ENCODE measurements at places on chromosomes 6 and 20.
A peak's percentile ranks its signal among the peaks of the same experiment; 100 is the strongest.

GRCh38 chr6:12457094-12457493 lies 166.9 kb downstream of the EDN1 start:
- DNase-seq = no peak

- peak; percentile 69 for DNase-seq
Observed at GRCh38 chr6:1406306-1407072, 17.1 kb downstream of the FOXF2 start.

DNA sequence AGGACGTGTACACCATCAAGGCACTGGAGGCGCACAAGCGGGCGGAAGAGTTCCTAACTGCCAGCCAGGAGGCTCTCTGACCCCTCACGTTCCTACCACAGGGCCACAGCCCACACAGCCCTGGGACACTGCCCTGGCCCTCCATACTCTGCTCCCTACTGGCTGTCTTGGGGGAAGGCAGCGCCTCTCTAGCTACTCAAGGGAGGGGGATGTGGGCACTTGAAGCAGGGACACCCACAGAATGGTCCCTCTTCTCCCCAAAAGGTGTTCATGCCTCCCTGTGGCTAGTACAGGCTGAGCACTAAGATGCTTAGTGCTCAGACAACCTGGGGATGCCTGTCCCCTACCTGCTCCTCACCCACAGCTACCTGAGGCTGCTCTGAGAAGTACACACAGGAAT lies 2.5 kb downstream of the MEA1 start:
- DNase-seq = no peak

- DNase-seq = peak; percentile 76
Observed at GRCh38 chr6:108589244-108589791, 28.6 kb downstream of the FOXO3 start.

GRCh38 chr6:33912195-33912594 lies 108.4 kb upstream of the MLN start:
- DNase-seq = no peak

DNA sequence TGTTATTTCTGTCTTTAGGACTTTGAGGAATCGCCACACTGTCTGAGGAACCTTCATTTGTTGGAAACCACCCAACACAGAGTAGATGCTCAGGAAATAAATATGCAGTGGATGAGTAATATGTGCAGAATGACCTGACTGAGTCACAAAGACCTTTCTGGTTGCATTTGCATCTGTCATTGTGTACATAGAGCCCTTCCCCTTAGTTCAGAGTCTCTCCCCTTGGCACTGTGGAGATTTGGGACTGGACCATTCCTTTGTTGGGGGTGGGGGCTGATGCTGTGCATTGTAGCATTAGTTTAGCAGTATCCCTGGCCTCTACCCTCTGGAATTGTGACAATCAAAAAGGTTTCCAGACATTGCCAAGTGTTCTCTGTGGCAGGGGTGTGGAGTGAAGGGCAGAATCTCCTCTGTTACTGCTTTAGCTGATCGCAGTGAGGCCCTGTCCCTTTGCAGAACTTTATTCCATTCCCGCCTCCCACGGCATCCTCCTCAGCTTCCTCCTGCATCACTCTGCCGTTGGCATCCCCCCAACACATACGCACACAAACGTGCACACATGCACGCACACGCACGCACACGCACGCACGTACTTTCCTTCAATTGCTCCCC lies 64.5 kb downstream of the EYA2 start:
- DNase-seq = peak; percentile 89

- DNase-seq = no peak
Observed at GRCh38 chr20:36010825-36011224, 42.4 kb downstream of the CNBD2 start.

GRCh38 chr6:21733311-21733710 lies 139.8 kb downstream of the SOX4 start:
- no peak for DNase-seq

GRCh38 chr6:153001767-153002612 lies 519 bp downstream of the MTRF1L start:
- DNase-seq = no peak

- no peak for DNase-seq
Observed at GRCh38 chr6:44869321-44869897, 458.7 kb upstream of the RUNX2 start.

DNA sequence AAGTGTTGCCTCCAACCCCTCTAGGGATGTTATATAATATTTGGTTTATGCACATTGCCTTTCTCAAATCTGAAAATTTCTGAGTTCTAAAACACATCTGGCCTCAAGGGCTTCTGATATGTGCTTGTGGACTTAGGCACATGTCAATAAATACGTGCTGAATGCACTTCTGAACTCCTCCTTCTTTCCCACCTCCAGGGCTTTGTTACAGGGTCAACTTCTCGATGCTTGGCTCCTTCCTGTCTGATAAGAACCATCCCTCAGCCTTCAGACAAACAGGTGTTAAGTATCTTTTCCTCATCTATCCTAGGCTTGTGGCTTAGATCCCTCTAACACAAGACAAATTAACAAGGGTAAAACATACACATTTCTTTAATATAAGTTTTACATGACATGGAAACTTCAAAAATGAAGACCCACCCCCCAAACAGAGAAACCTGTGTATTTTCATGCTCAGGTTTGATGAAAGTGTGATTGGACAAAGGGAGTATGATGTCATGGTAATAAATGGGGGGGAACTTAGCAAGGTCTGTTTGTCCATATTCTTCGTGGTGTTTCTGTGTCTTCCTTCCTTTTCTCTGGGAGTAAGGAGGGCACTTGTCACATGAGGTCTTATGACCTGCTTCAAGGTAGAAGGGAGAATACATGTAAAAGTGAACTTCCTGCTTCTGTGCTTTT lies 326.9 kb downstream of the CD83 start:
- no peak for DNase-seq

DNA sequence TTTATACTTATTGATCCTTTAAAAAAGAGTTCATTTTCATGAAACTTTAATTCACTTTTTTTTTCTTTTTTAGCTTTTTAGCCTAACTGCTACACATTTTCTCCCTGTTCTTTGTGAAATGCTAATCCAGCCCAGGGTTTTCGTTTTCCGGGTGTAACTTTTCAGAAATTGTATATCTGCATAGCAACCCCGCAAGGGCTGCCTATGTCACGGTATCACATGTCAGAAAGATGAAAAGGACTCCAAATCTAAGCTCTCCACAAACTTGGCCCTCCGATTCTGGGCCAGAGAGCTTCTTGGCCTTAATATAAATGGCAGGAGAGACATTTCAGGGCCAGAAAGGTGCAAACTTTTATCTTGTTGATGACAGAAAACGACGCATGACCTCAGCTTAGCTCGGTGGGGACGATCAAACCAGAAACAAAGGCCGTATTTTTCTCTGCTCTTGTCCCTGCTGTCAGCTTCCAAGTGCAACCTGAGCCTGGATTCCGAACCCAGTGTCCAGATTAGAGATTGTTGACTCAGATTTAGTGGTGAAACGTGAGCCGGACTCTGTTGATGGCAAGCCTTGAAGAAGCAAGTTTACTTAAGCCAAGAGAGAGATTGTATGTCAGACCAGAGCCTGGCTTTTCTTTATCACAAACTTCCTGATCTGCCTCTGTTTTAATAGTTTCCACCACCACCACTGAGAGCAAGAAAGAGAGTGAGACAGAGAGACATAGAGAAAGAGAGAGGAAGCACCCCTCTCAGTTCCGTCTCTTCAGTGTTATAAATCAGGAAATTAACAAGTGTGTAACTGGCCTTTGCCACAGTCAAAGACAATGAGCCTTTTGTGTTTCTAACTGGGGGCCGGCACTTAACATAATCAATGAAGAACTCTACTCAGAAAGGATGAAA lies 157.8 kb downstream of the SCML4 start:
- peak; percentile 74 for DNase-seq

DNA sequence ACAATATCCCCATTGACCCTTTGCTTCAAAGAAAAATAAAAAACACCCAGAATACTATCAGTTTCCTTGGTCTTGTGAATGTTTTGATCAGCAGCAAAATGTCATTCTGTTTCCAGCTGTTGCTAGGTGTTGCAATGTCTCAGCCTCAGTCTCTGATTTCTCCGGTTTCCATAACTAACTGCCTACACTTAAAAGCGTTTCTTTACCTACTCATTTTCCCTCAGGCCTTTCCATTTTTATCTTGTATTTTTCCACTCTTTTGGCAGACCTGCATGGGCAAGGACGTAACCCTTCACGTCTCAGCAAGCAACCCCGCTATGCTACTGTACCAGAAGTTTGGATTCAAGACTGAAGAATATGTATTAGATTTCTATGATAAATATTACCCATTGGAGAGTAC lies 49.4 kb downstream of the KAT14 start:
- no peak for DNase-seq

- no peak for DNase-seq
Observed at GRCh38 chr6:167663316-167663715, 163.4 kb upstream of the AFDN start.

DNA sequence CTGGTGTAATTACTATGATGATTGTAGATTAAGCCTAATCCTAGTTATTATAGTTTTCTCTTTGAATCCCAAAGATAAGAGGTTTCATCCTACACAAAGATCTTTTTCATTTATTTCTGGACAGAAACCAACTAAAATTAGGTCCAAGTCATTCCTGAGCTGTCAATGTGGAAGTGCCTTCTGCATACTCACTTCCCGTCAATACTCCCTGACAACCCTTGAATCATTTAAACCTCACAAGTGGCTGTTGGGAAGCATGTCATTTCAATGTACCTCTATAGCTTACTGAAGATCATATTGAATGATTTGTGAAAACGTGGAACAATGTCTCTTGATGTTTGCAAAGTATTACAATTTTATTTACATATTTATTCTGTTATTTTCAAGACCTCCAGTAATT lies 274.1 kb downstream of the HACE1 start:
- no peak for DNase-seq

DNA sequence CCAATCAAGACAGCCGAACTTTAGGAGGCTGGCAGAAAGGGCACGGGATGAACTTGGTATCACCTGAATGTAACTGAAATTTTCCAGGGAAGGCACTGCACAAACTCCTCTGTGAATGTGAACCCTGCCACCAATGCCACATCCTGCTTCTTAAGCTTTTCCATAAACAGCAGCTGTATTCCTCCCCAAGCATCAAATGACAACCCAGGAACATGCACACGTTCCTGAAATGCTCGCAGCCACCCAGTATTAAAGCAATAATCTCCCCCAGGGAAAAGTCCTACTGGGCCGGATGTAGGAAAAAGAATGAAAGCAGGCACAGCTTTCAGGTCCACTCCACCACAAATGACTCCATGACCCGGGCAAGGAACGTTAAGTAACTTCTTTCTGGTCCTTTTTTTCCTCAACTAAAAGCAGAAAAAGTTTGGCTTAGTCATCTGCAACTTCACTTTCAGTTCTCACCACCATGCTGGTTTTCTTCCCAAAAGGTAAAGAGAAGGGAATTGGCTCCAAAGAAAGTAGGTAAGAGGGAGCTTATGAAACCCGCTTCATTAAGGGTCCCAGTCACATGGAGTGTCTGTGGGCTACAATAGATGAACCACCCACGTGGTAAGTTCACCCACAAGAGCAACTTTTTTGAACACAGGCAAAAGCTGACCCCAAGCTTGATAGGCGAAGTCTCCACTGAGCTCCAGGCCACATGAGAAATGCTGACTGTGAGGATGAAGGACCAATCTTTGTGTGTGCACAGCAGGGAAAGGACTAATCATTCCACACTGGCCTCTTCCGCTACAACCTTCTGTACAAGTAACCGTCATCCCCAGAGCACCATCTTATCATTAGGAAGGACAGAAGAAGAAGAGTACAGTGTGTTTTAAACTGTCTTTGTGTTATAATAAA lies 90.1 kb downstream of the HIVEP2 start:
- DNase-seq = no peak

GRCh38 chr20:1685304-1686052 lies 27.9 kb upstream of the SIRPG start:
- no peak for DNase-seq

GRCh38 chr6:134413241-134413643 lies 95.3 kb upstream of the SGK1 start:
- no peak for DNase-seq

- DNase-seq = no peak
Observed at GRCh38 chr6:8651998-8652397, 216.7 kb upstream of the SLC35B3 start.

DNA sequence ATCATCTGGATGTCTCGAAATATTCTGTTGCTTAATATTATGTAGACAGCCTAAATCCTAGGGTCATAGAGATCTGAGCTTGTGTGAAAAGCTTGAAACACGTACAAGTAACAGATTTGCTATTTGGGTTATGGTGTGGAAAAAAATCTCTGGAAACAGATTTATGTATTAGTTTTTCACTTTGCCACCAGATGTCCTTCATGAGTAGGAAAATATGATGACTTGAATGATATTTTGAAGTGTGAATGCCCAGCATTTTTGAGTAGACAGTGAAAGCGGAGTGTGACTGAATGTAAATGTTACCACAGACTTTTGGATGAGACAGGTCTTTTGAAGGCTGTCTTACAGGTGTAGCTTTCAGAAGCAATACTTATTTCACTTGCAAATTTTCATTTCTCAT lies 4.2 kb upstream of the BMP6 start:
- DNase-seq = peak; percentile 69

DNA sequence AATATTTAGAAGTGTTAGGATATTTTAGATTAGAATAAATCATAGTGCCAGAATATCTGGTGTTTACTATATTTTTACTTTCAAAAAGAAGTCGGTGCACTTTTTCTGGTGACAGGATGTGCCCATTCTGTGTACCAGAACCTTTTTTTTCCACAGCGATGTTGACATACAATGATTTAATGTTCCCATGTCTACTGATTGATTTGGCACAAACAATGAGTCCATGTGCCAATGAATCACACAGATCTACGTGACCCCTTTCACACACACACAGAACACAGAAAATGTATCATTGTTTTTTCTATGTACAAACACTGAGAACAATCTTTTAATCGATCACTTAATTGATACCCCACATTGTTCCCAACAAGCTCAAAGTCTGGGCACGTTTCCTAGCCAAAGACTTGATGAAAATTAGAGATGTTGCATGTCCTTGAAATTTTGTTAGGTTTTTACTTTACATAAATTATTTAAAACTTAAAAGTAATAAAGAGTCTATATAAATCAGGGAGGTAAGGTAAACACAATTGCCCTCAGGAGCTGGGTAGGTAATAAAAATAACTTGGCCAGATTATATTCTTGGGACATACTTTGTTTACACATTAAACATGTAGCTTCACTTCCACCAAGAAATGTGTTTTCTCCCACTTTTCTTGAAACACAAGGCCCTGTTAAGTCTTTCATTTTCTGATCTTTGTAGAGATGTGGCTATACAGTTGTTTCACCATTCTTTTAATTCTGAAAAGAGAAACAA lies 36.4 kb upstream of the SOX4 start:
- no peak for DNase-seq

GRCh38 chr20:22908437-22908836 lies 126.7 kb upstream of the SSTR4 start:
- DNase-seq = no peak

- no peak for DNase-seq
Observed at GRCh38 chr20:2142649-2143048, 41.0 kb downstream of the STK35 start.

- peak; percentile 48 for DNase-seq
Observed at GRCh38 chr20:8132484-8133309, 631 bp downstream of the PLCB1 start.

DNA sequence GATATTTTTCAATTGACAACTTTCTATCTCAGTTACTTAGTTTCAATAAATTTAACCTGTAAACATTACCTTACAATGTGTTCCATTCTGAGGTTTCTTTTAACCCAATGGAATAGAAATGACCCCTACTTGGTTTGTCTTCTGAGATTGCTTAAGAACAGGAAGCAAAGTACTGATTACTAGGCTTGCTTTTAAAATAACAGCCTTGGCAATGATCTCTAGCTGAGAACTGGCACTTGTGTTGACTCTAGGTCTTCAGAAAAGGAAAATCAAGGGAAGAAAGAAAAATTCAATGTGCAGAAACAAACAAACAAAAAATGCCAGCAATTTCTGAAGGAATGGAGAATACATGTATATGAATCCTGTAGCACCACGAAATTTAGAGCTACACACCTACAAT lies 66.1 kb downstream of the SYNE1 start:
- DNase-seq = peak; percentile 30

All from fibroblast of the aortic adventitia (primary cell).